ENCODE measurements at places on chromosomes 4 and X.

DNA sequence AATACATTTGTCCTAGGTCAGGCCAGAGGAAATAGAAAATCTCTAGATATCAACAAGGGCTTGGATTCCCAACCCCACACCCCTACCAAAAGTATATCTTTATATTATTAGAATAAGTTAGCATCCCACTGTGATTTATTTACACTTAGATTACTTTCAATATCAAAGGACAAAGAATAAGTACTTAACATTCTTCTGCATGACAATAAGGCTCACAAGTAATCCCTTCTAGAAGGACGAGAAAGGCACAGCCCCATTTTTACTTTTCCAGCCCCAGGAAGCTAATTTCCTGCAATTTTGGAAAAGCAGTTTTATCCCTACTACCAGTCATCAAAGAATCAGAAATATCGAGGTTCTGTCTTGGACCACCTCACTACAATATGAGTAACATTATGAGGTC is 14.1 kb upstream of the SLITRK2 start:
- DNase-seq, result no peak

DNA sequence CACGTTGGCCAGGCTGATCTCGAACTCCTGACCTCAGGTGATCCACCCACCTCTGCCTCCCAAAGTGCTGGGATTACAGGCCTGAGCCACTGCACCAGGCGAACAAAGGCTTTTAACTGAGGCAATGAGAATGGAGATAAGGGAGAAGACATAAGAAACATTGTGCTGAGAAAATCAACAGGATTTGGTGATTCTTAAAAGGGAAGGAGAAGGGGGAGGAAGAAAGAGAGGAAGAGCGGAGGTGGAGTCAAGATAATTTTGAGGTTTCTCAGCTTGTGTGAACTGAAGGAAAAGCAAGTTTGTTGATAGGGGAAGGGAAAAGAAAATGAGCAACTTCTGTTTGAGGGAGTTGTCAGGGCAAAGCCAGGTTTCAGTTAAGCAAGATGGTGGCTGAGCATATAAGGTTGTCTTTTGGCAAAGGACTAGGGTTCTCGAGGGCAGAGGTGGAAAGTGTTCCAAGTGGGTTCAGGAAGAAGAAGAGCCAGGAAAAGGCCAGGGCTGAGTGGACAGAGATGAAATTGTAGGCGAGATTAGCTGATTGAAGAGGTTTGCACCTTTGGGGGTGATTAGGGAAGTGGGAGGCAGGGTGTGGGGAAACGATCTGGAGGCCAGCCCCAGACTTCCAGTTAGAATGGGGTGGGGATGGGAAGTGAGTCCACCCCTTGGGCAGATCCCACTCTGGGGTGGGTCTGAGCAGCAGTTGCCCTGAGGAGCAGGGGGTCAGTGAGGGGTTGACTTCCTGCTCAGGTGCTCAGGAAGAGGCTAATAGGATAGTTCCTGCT is 7.8 kb downstream of the DOCK11 start:
- no peak for DNase-seq

DNA sequence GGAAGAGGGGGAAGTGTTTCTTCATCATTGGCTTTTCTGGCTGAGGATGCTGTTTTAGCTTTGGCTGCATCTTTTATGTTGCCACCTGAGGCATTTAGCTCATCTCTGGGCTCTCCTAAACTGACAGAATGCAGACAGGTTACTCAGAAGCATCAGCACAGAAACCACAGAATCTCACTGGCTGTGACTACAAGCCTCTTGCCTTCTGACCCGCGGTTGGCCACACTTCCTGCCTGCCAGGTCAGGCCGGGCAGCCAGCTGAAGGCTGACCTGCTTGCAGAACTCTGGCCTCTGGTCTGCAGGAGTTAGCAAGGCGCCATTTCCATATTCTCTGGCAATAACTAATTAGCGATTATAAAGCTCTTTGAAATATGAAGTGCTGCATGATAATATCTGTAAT is 366.5 kb downstream of the MID1IP1 start:
- DNase-seq, result no peak

DNA sequence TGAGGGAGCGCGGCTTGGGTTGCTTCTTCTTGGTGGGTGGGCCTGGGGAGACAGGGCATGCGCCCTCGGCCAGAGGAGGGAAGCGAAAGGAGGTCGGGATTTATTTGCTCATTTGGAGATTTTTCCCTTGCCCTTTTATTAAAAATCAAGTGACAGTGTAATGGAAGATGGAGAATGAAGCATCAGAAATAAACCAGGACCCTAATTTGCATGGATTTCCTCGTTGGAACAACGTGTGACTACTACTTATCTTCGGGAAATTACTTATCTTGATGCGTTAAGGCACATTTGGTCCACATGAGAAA is 709 bp upstream of the CLOCK start:
- DNase-seq, result no peak

DNA sequence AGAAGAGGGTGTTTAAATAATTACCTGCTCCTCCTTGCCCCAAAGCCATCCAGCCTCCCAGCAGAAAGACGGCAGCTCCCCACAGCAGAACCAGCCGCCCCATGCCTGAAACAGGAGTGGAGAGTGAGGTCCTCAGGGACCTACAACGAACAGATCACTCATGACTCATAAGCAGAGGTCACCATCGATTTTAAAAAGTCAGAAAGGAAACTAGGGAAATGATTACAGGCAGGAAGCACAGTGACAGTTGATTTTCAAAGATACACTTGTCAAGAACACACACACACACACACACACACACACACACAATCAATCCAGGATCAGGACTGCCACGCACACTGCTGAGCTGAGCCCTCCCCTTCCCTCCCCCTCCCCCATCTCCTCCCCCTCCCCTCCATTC is at the start of gene CRLF2:
Gene CRLF2, minus strand, starts transcription at position 118 of the 400 bp plus-strand sequence. Its CDS starts 15 bp downstream, at position 103.
- DNase-seq, result no peak

DNA sequence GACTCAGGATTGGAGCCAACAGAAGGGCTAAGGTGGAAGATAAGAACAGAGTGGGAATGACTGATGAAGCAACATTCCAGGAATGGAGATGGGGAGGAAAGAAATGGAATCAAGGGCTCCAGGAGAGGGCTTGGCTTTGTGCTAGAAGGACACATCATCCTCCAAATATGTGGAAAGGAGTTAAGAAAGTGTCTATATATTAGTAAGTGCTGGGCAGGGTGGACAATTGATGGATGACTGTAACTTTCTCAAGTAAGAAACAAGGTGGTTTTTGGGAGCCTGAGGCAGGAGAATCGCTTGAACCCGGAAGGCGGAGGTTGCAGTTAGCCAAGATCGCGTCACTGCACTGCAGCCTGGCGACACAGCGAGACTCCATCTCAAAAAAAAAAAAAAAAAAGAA is 71.6 kb upstream of the NFKB1 start:
- DNase-seq, result no peak

DNA sequence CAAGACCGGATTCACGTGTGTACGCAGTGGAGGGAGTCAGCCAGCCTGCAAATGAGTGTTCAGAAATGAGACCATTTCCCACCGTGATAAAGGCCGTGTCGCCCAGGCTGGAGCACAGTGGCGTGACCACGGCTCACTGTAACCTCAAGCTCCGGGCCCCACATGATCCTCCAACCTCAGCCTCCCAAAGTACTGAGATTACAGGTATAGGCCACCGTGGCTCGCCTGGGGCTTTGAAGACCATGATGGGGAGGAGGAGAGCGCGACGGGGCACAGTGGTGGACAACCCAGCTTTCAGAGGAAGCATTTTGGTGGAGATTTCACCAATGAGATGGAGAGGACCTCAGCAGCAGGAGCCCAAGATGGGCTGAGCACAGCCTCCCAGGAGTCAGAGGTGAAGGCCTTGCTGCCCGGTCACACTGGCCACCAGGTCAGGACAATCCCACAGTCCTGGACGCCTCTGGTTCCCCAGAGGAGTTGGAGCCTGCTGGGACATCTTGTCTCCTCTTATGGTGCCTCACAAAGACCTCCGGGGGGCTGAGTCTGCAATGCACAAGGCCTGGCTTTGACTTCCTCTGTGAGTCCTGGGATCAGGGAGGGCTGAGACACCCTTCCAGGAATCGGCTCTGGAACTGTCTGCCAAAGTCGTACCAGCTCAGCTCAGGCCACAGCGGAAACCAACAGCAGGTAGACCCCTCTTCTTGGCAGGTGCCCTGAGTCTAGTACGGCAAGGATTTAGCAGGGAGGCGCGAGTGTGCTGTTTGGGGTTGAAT is 22.4 kb upstream of the MXD4 start:
- DNase-seq, result no peak

GRCh38 chr4:54586320-54586955 is 71.3 kb upstream of the KIT start:
- DNase-seq, result no peak

- no peak for DNase-seq
Observed at GRCh38 chrX:40579141-40579540, 1.6 kb upstream of the ATP6AP2 start.

DNA sequence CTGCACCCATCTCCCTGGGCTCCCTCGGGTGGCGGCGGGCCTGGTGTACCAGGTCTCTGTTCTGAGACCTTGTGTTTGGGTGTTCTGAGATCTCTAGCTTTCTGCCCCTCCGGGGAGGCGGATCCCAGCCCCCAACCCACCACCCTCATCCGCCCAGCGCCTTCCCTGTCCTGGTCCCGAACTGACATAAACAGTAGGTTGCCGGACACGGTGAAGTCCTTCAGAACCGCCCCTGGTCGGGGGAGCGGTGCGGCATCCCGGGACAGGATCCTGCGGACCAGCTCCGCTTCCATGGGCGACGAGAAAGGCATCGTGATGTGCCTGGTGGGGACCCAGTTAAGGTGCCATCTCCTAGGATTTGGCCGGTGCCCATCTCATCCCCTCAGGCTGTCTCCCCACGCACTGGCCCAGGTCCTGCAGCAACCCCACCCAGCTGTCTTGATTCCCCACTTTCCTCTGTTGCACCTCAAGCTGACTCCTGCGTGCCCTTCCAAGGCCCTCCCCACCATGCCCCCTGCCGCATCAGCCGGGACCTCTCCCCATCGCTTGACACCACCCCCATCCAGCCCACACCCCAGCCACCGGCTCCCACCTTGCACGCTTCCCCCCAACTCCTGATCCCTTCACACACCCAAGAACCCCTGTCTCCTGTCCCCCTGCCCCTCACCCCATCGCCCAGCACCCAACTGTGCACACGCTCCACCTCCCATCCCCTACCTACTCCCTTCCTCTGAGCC is 900 bp downstream of the CTAG2 start:
- DNase-seq, result no peak

- no peak for DNase-seq
Observed at GRCh38 chr4:105306158-105306781, 159.6 kb downstream of the TET2 start.

GRCh38 chrX:56248492-56248891 is 16.3 kb downstream of the KLF8 start:
- DNase-seq, result no peak
